ENCODE measurements at places on chromosomes 16 and 17.

DNA sequence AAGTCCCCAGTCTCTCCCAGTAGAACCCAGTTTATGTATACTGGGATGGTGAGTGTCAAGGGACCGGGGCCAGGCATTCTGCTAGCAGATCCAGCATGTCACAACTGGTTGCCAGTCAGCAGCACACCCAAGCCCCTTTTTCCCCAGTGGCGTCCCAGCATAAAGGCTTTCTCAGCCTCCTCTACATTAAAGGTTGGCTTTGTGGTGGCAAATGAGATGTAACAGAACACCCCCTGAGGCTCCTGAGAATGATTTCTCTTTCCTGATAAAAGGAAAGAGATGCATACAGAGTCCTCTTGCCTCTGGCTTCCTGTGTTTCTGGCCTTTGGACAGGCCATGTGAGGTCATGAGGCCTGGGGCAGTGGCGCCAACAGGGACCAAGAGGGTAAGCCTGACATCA is 27.9 kb downstream of the IRX6 start:
- DNase-seq, result no peak

GRCh38 chr16:27633221-27633620 is 83.3 kb downstream of the KATNIP start:
- no peak for DNase-seq

DNA sequence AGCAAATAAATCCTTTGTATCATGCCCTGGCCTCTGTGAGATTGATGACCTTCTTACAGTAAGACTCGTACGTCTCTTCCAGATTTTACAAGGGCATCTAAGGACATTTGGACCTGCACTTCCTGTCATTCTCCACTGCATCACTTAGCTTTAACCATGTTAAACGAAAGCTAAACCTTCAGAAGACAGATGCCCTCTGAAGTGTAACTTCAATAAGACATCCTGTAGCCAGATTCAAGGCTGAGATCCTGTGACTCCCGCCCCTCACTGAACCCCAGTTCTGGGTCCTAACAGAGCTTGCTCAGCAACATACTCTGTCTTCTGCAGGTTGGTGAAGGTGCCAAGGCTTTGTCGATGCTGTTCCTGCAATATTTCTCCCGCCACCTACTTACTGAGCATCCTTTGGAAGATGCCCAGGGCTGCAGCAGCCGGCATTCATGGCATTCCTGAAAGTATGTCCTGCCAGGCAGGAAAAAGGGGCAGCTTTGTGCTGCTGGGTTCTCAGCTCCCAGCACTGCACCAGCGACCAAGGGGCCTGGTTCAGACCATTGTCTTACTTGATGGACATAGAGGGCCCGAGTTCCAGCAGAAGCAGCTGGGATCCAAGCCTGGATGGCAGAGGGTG is 131.1 kb downstream of the AXIN2 start:
- no peak for DNase-seq

DNA sequence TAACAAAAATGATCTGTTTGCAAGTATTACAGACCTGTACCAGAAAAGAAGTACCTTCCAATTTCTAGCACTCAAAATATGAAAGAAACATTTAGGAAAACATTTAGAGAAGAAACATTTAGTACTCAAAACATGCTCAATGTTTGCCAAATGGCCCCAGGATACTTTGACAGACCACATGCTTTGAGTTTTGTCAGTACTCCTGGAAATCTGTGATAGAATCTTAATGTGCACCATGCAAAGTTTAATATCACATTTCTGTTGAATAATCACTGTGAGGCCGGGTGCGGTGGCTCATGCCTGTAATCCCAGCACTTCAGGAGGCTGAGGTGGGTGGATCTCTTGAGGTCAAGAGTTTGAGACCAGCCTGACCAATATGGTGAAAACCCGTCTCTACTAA is 8.5 kb upstream of the ZC3H7A start:
- no peak for DNase-seq

- no peak for DNase-seq
Observed at GRCh38 chr16:83602761-83603722, 204.7 kb upstream of the HSBP1 start.

DNA sequence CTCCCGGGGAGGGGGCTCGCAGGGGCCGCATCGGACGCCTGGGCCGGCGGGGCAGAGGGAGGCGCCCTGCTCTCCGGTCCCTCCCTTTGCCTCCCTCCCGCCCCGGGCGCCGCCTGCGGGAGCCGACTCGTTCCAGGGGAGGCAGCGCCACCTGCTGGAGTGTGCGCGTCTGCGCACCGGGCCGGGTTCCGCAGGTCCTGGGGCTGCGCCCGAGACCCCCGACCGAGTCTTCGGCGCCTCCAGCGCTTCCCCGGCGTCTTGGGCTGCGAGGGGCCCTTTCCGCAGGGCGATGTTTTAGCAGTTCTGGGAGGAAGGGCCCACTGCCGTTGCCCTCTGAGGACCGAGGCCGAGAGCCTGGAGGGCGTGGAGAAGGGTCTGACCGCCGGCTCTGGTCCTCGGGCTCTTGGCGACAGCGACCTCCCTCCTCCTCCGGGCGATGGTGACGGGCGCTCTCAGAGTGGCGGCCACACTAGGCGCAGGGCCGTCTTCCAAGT is 106.3 kb downstream of the SEC14L1 start:
- peak; percentile 59 for DNase-seq

DNA sequence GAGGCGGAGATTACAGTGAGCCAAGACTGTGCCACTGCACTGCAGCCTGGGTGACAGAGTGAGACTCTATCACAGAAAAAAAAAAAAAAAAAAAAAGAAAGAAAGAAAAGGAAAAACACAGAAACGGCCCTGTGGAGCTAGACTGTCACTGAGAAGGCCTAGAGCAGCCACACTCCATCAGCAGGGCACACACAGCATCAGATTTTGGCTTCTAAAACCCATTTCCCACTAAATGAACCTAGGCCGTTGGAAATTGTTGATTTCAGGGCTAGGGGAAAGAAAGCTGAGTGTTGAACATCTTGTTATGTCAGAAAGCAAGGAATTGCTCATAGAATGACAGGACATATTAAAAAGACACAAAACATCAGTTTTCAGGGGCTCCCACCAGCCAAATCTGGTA is 48.9 kb downstream of the ZCCHC14 start:
- no peak for DNase-seq

- DNase-seq, result no peak
Observed at GRCh38 chr17:18225642-18226283, 328 bp downstream of the LLGL1 start.

DNA sequence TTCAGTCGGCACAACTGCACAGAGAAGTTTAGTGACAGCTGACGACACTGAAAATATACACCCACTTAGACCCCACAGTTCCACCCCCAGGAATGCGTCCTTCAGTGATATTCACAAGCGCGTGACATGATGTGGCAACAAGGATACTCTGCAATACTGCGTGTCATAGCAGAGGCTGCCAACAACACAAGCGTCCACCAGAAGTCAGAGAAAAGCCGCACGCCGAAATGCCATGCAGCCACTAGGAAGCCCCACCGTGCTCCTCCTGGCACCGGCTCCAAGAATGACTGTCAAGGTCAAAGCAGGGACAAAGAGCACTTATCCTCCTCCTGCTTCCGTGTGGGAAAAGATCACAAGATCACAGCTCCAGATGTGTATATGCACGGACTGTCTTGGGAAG is 3.5 kb downstream of the ATP2A3 start:
- peak; percentile 55 for DNase-seq

- no peak for DNase-seq
Observed at GRCh38 chr17:78693346-78694083, 88.6 kb downstream of the CYTH1 start.

GRCh38 chr17:17494870-17495535 is 1.2 kb downstream of the RASD1 start:
- DNase-seq, result peak; percentile 37

DNA sequence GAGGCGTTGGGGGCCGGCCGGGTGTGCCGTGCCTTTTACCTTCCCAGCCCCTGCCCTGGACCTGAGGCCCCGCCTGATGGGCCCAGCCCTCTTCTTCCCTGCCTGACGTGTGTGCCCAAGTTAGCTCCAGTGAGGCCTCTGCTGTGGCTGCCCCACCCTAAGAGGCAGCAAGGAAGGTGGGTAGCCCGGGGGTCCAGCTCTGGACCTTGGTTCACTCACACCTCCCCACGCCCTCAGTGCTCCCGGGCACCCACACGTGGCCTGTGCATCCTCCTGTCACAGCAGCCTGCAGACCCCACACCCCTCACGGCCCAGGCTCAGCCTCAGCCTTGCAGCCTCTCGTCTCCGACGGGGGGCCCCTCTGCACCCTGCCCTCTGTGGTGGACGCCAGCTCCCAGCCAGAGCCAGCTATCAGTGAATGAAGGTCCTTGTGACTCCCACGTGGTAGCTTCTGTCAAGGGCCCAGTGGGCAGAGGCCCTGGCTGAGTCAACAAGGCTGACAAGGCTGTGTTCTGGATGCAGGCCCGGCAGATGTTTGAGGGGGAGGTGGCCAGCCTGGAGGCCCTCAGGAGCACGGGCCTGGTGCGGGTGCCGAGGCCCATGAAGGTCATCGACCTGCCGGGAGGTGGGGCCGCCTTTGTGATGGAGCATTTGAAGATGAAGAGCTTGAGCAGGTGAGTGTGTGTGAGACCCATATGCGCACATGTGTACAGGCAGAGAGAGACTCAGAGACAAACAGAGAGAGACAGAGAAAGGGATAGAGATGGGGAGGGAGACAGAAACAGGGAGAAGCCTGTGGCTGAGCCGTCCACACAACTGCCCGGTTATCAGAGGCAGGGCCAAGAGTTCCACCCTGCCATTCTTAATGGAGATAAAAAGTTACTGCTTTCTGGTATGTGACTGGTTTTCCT is 2.8 kb downstream of the FN3K start:
- peak; percentile 27 for DNase-seq

- no peak for DNase-seq
Observed at GRCh38 chr17:55289106-55289446, 24.3 kb downstream of the HLF start.

GRCh38 chr17:73503560-73503959 is 140.7 kb downstream of the SDK2 start:
- no peak for DNase-seq

DNA sequence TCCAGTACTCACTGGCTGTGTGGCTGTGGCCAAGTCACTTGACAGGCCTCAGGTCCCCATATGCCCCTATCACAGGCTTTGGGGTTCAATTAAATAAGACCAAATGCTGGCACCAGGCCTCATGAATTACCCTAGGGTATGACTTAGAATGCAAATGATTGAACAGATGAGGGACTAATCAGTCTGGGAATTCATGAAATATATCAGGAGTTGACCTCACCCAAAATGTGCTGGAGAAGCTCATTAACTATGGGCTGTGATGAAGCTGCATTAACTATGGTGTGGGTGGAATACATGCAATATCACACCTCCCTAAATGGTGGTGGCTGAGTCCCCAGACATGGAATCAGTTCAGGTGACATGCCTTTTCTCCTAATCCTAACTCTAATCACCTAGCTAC is 72.1 kb downstream of the DNAH3 start:
- no peak for DNase-seq

DNA sequence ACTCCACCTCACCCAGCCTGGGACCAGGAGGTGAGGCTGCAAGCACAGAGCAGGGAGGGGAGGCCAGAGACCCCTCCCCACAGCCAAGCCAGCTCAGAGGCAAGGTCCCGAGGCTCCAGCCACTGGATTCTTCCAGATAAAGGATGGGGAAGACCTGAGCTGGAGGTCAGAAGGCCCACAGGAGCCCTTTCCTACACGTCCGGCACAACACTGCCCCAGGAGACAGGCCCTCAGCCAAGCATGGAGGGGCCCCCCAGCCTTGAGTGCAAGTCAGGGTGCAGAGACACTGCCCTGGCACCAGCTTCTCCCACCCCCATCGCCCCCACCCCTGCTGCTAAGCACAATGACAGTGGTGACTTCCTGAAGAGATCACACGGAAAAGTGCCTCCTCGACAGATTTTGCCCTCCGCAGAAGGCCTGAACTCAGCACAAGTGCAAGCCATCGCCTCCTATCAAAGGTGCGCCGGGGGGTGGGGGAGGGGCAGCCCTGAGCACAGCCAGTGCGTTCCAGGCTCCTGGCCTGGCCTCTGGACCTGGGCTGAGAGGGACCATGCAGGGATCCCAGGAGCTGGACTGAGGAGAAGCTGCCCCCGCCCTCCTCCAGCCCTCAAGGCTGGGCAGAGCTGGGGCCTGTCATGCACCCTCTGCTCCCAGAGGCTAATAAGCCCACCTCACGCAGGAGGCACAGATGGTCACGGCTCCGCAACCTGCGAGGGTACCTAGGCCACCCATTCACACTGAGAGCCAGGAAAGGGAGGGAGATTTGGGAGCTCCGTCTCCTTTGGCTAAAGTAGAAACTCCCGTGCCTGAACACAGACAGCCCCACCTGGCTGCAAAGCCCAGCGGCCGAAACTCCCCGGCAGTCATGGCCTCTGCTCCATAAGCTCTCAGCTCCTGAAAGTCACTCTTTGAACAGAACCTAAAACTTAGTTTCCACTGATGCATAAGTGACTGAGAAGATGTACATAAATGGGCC is 2.7 kb downstream of the MAFG start:
- DNase-seq, result no peak

DNA sequence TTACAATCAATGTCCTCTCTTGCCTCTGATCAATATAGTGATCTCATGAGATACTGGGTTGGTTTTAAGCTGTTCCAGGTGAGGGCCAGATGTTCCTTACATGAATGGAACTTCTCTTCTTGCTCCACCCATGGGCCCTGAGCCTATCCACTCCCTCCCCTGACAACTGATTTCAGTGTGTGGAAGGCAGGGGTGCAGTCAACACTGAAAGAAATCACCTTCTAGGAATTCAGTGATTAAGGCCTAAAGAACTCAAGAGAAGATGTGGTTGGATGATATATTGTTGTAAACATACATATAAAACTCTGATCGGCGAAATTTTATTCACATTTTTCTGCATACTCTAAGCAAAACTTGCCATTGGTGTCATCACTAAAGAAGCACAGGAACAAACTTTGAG is 6.7 kb upstream of the GOSR2 start:
- DNase-seq, result peak; percentile 21

GRCh38 chr16:47816511-47816910 is 339.3 kb downstream of the ABCC12 start:
- no peak for DNase-seq

DNA sequence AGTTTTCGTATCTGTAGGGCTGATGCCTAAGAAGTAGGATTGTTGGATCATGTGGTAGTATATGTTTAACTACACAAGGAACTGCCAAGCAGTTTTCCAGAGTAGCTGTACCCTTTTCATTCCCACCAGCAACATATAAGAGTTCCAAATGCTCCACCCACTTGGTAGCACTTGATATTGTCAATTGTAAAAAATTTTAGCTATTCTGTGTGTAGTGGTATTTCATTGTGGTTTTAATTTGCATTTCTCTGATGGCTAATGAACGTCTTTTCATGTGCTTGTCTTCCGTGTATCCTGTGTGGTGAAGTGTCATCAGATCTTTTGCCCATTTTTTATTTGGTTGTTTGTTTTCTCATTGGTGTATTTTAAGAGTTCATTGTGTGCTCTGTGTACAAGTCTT is 69.7 kb downstream of the TANC2 start:
- DNase-seq, result no peak

Measured in IMR-90 (cell line).